OCI-LY7 (cell line): ENCODE measurements at places on chromosomes 12 and 14. TPM values are rescaled to one million over a fixed set of nuclear protein-coding genes. Genes with fewer than 3 reads are reported as not detected.

DNA sequence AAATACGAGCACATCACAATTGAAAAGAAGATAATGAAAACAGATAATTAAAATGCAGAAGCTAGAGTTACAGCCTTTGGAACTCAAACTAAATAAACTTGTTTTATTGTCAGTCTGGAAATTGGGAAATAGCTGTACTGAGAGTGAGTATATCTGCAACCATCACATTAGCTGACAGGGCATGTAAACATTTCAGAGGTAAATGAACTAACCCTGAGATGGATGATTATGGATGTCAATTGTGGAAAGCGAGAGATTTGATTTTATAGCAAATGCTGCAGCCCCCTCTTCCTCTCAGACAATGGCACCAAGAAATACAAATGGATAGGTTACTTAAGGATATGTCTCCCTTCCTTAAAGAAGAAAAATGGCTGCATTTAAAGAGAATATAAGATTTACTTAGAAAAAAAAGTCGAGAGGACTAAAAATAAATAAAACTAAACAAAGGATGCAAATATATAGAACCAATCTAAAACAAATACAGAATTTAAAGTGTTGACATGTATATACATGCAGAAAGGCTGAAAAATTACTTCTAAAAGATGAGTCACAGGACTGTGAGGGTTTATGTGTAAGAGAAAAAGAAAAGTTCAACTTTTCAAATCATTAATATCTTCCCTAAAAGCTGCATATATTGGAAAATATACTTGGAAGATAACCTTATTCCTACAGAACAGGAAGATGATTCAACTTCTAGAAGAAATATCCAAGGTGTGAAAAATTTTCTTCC lies 120.3 kb upstream of the FLRT2 start:
- no peak for DNase-seq

DNA sequence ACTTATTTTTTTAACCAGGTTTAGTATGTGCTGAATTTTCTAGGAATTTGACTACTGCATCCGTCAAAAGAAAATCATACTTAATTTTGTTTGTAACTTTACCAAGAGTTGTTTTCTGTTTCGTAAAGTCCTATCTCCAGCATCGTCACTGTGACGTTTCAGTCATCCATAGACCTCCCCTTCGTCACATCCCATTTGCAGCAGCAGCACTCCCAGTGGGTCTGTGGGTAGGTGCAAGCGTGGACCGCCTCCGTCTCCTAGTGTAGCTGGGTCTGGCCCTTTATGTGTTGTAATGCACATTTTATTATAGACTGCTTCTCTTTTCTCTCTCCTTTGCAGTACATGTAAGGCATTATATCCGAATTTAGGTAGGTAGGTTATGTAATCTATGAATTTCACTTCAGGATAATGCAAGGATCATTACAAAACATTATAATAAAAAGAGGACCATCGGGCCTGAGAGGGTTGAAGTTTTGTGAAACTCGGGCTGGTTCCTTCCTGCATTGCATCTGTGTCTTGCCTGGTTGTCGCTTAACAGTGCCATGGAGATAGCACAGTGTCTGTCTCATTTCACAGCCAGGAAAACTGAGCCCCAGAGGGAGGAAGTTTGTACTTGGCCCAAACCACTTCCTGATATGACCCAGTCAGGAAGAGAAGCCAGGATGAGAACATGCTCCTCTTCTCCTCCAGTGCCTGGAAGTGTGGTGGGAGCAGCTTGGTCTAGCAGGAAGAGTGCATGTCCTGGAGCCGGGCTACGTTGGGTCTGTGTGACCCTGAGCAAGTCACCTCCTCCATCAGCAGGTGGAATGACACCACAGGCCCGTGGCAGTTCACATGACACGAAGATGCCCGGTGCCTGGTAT lies 41.3 kb downstream of the EVL start:
- DNase-seq: no peak

GRCh38 chr14:26261368-26262122 lies 336.3 kb downstream of the NOVA1 start:
- no peak for DNase-seq

DNA sequence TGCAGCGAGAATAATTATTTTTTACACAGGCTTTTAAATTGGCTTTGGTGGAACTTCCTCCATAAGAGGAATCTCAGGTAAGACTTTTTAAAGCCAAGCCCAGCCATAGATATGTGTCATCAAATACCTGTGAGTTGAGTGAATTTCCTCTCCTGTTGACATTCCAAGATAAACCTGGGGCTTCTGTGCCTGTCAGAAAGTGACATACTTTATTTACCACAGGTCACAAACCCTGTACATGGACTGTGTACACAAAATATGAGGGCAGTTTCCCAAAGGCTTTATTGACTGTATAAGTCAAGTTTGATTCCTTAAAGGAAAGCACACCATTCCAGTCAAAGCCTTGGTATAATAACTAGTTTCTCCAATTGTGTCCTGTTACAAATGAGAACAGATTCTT lies 25.9 kb upstream of the SRSF5 start:
- no peak for DNase-seq

DNA sequence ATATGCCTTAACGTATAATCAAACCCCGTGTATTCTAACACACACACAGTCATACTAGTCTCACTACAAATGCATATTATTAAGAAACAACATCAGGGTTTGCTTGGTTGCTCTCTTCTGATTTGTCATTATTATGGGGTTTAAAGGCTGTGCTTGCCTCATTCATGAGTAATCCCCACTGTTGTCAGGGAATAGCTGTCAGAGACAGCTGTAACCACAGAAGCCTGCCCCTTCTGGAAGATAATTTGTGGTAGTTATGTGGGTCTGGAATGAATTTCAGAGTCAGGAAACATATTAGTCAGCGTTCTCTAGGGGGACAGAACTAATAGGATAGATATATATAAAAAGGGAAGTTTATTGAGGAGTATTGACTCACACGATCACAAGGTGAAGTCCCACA lies 456.9 kb upstream of the TMEM132C start:
- DNase-seq: no peak

The TAS2R31 gene
- total RNA-seq: 3.5 and 4.3 TPM in 2 replicates

The VDR gene
- 1.9 and 2.4 TPM in 2 replicates for total RNA-seq

The NRXN3 gene
- total RNA-seq: not detected in 2 replicates
